ENCODE measurements at places on chromosomes 7 and 10.

- no peak for DNase-seq
Measured at GRCh38 chr7:130410868-130411541, 29.8 kb downstream of the CEP41 start.

DNA sequence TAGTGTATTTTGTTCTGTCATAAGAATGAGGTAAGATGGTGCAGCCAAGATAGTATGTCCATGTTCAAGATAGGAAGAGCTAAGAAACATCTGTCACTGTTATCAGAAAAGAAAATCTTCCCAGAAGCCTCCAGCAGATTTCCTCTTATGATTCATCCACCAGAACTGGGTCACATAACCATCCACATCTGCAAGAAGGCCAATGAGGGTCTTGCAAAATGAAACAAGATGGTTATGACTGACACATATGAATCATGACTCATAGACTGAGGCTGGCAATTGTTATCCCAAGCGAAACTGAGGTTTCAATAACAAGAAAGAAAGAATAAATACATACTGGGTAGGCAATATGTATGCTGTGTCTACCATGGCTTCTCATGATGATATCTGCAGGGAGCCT lies 30.3 kb downstream of the CCNJ start:
- no peak for DNase-seq

GRCh38 chr7:91029688-91030087 lies 234.5 kb upstream of the FZD1 start:
- no peak for DNase-seq

DNA sequence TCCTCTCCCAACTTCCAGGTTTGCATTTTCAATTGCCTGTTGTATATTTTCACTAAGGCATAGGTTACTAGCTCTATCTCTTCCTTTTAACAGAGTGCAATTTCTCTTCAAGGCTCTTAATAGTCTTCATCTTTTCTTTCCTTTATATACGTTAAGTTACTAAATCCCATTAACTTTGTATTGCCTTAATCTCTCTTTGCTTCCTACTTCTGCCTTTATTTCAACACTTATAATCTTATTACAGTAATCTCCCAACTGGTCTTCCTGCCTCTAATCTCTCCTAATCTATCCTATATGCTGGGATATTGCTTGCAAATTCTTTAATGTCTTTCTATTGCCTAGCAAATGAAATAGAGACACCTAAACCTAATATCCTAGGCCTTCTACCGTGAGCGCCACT lies 26.1 kb downstream of the ST7 start:
- DNase-seq, result no peak

- DNase-seq, result no peak
Measured at GRCh38 chr7:70171369-70171920, 573.2 kb downstream of the AUTS2 start.

DNA sequence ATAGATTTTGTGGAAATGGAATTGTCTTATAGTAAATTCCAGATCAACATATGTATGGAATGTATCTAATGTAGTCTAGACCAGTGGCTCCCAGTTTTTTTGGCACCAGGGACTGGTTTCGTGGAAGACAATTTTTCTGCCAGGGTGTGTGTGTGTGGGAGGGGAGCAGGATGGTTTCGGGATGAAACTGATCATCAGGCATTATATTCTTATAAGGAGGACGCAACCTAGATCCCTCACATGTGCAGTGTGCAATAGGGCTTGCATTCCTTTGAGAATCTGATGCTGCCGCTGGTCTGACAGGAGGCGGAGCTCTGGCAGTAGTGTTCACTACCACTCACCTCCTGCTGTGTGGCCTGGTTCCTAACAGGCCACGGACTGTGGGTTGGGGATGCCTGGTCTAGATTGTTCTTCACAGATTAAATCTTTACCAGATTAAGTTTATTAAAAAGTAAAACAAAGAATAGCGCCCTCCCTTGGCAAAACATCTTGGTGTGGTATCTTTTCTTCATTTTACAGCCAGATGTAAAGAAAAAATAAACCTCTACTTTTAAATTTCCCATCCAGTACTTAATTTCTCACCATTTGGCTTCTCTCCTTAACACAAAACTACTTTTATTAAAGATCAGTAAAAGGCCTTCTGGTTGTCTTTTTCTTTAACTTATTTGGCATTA lies 48.4 kb downstream of the SEPTIN7 start:
- DNase-seq, result no peak

GRCh38 chr10:35352512-35352911 lies 16.2 kb downstream of the CCNY start:
- no peak for DNase-seq

DNA sequence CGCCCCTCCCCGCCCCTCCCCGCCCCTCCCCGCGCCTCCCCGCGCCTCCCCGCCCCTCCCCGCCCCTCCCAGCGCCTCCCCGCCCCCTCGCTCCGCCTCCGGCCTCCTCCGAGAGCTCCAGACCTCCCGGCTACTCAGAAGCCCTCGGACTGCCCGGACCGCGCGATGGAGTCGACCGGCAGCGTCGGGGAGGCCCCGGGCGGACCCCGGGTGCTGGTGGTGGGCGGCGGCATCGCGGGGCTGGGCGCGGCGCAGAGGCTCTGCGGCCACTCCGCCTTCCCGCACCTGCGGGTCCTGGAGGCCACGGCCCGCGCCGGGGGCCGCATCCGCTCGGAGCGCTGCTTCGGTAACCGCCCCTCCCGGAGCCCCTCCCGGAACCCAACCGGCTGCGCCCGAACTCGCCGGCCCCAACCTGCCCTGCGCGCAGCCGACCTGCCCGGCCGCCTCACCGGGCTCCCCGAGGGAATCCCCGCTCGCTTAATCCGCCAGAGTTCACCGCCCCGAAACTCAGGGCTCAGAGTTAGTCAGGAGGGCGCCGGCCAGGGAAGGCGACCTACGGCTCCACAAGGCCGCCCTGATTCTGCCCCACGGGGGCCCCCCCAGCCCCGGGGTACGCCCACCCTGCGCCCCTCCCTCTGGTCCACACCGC lies at the start of gene PAOX:
PAOX (plus strand) TSS at position 111 of the 649 bp plus-strand sequence; CDS start at position 166, 55 bp downstream.
- DNase-seq, result no peak

DNA sequence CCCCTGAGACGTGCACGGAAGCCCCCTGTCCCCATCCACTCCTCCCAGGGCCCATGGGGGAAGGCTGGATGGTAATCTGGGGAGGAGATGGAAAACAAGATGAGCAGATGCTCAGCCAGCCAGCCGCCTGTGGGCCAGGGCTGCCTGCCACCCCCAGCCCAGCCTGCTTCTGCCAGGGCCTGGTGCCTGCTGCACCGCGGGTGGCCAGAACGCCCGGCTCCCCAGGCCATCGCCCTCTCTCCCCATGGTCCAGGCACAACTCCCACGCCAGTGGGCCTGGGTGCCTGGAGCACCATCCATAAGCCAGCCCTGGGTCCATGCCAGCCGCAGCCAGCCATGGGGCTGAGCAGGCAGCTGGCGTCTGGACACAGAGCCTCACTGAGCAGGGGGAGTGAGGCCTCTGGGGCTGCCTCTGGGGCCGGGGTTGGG lies 57.2 kb upstream of the ELN start:
- no peak for DNase-seq

GRCh38 chr10:46029461-46030030 lies 877 bp downstream of the NCOA4 start:
- DNase-seq, result no peak

GRCh38 chr10:36711361-36711760 lies 414.0 kb upstream of the ANKRD30A start:
- DNase-seq, result no peak
